Fibroblast of skin of left biceps (primary cell): ENCODE measurements at places on chromosomes 5 and 9.

DNA sequence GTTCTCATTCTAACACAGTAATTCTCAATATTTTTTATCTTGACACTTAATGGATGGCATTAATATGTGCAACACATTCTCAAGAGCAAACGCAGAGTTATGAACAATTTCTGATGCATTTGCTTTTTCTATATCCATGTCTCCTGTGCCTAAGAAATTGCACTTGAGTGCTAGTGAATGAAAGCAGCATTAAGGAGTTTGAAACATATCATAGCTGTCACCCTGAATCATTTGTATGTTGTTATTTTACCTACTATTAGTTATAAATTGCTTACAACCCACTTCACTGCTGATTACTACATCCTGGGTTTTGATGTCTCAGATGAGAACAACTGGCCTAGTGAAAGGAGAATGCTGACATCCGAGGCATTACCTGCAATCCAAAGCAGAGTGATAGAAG, 387.3 kb downstream of the RASEF start:
- no peak for DNase-seq

GRCh38 chr9:138122676-138123075, 245.1 kb downstream of the CACNA1B start:
- no peak for DNase-seq

DNA sequence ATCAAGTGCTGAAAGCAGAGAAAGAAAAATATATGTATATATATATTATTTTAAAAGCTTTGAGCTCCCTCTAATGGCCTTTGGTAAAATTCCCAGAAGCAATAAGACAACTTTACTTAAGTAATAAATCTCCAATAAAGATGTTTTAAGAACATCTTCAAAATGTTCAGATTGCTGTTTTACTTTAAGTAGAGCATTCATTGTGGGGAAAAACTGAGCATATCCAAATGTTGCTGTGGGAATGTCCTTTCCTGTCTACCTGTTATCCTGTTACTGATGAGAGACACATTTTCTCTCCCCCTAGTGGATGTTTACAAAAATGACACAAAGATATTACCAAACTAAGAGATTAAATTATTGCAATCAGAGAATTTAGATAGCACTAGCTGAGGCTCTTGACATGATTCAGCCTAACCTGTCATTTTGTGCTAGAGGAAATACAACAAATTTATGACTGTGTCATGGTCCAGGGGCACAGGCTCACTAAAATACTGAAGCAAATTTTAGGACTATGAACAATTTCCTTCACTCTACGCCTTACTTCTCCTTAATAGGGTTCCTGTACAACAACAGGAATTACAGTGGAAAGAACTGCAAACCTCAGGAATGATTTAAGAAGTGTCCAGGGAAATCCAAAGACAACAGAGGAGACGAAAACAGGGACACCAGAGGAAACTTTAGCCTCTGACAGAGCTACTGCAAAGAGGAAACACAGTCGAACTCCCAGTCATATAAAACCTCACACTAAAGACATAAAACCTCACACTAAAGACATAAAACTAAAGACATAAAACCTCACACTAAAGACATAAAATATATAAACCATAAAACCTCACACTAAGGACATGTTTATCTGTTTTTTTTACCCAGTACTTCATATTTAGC, 24.3 kb upstream of the PRRC1 start:
- DNase-seq: peak; percentile 29

GRCh38 chr5:71932131-71932654, 175.1 kb upstream of the MAP1B start:
- DNase-seq: no peak

DNA sequence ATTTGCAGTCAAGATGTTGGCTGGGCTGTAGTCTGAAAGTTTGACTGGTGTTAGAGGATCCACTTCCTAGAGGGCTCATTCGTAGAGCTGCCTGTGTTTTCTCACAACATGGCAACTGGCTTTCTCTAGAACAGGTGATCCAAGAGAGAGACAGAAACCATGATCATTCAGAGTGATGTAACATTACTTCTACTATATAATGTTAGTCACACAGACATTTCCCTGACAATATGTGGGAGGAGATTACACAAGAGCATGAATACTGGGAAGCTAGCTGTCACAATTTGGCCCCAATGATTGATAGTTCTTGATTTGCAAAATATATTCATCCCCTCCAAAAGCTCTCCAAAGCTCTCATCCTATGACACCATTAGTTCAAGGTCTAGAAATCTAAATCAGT, 10.9 kb upstream of the TMEM161B start:
- DNase-seq: no peak

GRCh38 chr5:136466041-136466415, 100.7 kb upstream of the TRPC7 start:
- DNase-seq: no peak

- DNase-seq: no peak
These were observed 38.6 kb downstream of the YTHDC2 start for GRCh38 chr5:113552137-113552536.

- DNase-seq: no peak
These were observed 68.3 kb downstream of the CHSY3 start for GRCh38 chr5:129972465-129973141.

DNA sequence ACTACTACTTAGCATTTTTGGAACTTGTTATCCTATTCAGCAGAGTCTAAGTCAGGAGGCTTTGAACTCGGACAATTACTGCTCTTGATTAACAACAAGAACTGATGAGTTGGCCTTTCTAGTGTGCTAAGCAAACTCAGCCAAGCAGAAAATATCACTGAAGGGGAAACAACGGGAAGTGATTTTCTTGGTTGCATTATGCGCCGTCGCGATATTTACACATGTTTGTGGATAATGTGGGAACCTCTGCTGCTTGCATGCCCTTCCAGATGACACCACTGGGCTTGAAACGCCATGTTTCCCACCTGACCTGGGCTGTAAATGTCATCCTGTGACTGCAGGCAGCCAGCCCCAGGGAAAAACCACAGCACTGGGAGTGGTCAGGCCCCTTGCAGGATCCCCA, 205.5 kb downstream of the PAX5 start:
- DNase-seq: no peak

- DNase-seq: no peak
These were observed 50.4 kb upstream of the ALDH1B1 start for GRCh38 chr9:38342096-38342495.

DNA sequence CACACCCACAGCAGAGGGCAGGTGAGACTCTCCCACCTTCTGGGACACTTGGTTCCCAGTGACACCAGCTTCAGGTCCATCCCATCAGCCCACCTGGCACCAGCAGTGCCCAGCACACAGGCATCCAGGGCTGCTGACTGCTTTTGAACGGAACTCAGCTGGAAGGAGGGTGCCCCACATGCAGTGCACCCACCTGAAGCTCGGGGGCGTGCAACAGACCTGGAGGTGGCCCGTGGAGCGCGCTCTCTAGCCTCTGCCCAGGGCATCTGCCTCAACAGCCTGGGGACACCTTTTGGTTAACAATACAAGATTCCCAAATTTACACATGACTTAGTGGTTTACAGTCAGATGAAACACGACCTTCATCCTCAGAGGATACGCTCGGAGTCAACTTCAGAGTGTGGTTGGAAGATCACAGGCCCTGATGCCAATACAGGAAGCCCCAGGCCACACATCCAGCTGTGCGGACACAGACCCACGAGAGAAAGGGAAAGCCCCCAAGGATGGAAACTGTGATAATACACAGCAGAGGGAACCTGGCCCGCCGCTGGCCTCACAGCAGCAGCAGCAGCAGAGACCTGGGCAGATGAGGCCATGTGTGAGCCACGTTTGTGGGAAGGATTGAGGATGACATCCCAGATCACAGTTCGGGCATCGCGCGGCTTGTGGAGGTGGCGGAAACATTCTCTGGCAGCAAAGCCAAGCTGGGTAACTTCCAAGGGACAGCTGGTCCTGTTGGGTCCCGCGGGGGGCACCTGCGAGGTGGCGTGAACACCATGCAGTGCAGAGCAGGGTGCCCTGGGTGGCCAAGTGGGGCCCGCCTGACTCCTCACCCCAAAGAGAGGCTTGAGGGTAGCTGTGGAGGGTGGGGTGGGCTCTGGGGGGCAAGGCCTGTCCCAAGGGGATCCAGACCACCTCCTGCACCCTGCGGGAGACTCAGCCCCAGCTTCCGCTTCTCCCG, 64.0 kb downstream of the SECISBP2 start:
- DNase-seq: no peak

GRCh38 chr9:112327718-112328450, 5.5 kb downstream of the PTBP3 start:
- no peak for DNase-seq

- no peak for DNase-seq
These were observed 82.6 kb downstream of the PRELID2 start for GRCh38 chr5:145752534-145752933.

- peak; percentile 2 for DNase-seq
These were observed 99.1 kb downstream of the FBXO38 start for GRCh38 chr5:148482697-148483462.

DNA sequence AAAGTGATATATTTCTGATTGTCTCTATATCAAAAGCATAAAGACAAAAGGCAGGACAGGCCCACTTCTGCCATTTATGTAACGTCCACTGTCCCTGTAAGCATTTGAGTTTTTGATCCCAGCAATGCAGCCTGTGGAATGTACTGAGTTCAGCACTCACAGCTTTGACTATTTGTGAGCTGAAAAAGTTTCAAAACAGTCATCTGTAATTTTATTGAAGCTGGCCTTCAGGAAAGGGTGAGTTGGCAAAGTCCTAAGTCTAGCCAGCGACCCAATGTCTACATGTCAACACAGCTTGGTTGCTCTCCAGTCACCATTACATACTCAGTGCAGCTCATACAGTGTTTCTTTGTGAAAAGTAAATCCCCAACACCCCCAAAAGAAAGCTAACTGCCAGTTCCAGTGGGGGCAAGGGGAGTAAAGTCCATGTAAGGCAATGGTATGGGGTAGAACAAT, 9.7 kb downstream of the LIFR start:
- DNase-seq: no peak

- DNase-seq: no peak
These were observed 762.1 kb upstream of the PTPRD start for GRCh38 chr9:11374926-11375325.

- no peak for DNase-seq
These were observed 5.4 kb upstream of the DOCK8 start for GRCh38 chr9:209143-209758.

DNA sequence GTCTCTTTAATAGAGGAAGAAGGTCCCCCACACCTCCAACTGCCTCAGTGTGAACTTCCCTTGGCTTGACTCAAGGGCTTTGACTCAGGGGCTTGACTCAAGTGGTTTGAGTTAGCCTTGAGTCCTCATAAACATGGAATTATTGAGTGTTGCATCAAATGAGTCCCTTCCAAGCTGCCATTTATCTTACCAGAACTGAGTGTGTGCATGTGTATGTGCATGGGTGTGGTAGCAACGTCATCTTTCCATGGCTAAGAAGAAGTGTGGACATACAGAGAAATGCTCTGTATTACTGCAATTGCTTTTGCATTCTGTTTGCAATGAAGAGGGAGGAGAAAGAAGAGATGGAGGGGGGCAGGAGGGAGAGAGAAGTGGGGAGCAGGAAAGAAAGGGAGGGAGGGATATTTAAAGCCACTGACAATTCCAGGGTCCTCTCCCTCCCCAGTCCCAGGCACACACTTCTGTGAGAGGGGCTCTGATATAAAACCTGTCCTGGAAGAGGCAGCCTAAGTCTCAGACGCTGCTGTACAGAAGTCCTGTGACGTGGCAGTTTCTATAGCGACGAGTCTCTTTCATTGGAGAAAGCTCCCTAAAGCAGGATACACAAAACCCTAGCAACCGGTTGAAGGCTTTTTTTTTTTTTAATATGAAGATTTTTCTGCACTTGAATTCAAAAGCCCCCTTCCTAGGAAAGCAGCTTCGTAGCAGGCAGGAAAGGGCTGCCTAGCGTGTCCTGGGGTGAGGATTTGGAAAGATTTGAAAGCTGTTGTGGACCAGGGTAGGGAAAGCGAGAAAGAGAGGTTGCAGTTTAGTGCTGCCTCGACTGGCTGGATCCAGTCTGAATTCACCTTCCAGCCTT, 93.3 kb upstream of the MAP1B start:
- DNase-seq: peak; percentile 11

GRCh38 chr9:88425538-88425950, 37.3 kb downstream of the SPIN1 start:
- no peak for DNase-seq

GRCh38 chr5:50575740-50576139, 90.7 kb upstream of the PARP8 start:
- DNase-seq: no peak

DNA sequence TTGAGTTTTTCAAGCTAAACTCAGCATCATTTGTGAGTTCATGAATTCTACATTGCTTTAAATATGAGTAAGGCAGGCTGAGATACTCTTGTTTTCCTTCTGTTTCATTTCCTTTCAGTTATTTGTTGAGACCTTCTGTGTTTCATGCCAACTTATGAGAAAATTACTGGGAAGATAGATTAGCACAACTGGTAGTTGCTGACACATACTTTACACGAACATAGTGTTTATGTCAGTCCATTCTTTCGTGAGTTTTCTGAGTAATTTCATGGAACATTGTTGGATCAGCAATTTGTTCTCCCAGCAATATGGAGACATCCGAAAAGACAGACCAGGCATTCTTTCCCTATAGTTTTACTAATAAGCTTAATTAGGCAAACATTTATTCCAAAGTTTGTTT, 102.0 kb upstream of the SMC5 start:
- DNase-seq: no peak

DNA sequence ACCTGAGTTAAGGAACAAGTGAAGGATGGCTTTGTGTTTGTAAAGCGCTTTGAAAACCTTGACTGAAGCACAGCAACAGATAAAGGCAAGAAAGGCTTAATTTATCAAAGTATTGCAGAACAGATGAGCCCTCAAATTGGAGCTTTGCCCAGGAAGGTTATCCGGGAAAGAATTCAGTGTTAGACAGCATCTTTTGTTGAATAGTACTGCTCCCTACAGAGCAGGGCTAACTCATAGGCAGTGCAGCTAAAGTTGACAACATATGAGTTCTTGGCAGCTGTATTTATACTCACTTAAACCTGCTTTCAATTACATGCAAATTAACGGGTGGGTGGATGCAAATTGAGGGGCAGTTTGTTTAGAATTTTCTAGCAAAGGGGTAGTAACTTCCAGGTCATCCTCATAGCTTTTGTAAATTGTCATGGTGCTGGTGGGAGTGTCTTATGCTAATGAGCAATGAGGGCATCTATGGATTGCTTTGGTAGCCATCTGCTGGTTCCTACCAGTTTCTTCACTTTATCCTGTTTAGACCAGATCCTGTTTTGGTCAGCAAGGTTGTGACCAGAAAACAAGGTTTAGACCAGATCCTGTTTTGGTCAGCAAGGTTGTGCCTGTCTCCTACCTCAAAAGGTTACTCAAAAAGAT, 105.8 kb downstream of the GDA start:
- DNase-seq: no peak

DNA sequence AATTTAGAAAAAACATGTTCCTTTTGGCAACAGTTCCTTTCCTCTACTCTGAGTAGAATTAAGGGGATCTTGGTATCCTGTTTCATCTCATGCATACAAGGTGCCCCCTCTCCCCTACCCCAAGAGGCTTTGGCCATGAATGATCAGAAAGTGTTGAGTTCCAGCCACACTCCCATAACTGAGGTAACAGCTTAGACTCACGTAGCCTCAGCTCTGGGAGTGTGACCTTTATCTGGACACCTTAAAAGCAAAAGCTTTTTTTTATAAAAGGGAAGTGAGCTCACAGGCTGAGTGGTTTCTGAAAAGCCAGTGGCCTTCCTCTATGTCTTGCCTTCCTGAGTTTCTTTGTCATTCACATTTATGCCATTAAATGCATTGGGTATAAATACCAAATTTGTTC, 900 bp upstream of the HAVCR2 start:
- DNase-seq: no peak

GRCh38 chr9:121289772-121290370, 21.9 kb downstream of the GSN start:
- DNase-seq: no peak
